Stimulated activated CD4-positive, alpha-beta T cell treated with anti-CD3 and anti-CD28 coated beads, TNF-alpha, amount 100 ng/mL, for 4 hours (primary cell): ENCODE measurements at places on chromosomes 5 and 9.

DNA sequence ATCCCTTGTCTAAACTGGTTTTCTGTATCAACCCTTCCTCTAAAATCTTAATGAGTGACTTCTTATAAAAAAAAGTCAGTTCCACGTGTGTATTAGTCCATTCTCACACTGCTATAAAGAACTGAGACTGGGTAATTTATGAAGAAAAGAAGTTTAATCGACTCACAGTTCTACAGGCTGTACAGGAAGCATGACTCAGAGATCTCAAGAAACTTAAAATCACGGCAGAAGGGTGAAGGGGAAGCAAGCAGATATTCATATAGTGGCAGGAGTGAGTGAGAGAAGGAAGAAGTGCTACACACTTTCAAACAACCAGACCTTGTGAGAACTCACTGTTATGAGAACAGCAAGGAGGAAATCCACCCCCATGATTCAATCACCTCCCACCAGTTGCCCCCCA, 307.8 kb upstream of the ARRDC3 start:
- DNase-seq: no peak

GRCh38 chr5:178984145-178985072, 10.7 kb downstream of the GRM6 start:
- no peak for DNase-seq

DNA sequence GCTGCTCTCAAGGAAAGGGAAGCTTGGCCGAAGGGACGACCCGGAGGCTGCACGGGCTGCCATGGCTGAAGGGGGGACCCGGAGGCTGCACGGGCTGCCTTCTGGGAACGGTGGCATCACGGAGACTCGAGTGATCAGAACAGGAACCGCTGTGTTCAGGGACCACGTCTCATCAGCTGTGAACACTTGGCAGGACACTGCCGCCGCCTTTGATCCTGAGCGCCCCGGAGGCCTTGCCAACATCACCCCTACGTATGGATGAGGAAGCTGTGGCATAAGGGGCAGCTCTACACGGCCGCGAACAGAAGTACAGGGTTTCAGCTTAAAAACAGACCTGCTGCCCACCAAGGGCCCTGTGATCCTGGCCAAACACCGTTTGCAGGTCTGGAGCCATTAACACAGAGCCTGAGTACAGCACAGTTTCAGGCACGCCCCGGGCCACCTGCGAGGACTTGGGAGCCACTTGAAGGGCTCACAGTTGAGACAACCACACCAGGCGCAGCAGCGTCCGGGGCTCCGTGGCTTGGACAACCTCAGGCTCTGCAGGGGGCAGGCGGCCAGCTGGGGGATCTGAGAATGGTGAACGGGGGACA, 23.9 kb upstream of the TERT start:
- no peak for DNase-seq

- DNase-seq: no peak
These were observed 315.0 kb upstream of the TLE4 start for GRCh38 chr9:79256691-79257213.

DNA sequence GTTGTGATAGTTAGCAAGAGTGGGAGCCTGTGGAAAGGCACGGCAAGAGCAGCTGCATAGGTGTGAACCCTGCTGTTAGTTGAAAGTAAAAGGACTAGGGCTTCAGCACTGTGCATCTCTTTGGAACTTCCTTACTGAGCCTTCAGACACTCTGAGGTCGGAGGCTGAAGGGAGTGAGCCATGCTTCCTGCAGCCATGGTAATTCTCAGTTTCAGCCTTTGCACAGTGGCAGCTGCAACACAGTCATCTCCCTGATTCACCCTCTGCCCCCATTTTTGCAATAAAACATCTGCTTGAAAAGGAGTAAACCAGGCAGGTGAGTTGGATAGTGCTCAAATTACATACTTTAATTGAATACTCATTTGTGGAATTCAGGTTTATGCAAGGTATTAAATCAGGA, 6.5 kb upstream of the TLE4 start:
- no peak for DNase-seq

DNA sequence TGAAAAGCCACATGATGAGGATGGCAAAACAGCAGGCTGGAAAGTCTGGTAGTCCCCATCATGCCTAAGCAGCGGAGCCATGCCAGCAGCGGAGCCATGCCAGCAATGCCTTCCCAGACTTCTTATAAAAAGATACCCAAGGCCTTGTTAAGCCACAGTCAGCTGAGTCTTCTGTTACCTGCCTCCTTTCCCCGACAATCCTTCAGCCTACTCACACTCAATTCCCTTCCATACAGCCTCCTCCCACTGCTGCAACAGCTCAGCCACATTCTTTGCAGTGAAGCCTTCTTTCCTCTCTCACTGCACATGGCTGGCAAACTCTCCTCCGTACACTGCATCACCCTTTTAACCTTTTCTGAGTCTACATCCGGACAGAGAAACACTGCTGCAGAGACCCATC, 114.9 kb downstream of the AUH start:
- DNase-seq: no peak
